ENCODE measurements at places on chromosomes 1 and 21.

DNA sequence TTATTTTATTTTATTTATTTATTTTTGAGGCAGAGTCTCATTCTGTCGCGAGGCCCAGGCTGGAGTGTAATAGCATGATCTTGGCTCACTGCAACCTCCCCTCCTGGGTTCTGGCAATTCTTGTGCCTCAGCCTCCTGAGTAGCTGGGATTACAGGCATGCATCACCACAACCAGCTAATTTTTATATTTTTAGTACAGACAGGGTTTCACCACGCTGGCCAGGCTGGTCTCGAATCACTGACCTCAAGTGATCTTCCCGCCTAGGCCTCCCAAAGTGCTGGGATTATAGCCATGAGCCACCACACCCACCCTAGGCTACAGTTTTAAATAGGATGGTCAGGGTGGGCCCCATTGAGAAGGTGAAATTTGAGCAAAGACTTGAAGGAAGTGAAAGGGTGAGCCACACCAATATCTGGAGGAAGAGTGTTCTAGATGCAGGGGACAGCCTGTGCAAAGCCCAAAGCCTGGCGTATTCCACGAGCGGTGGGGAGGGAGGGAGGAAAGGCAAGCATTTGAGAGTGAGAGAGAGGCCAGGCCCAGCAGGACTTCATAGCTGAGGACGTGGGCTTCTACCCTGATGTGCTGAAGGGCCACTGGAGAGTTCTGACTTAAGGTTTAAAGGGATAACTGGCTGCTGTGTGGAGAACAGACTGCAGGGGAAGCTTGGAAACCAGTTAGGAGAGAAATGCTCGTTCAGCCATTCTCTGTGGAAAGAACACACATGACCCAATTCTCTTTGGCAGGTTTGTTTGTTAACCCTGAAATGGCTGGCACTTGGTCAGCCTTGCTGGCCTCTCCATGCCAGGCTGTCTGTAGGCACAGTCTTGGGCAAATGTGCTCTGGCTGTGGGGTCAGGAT lies 62.6 kb upstream of the FAM20B start:
- DNase-seq: no peak

- no peak for DNase-seq
These were observed 25.2 kb upstream of the PADI4 start for GRCh38 chr1:17282836-17283235.

DNA sequence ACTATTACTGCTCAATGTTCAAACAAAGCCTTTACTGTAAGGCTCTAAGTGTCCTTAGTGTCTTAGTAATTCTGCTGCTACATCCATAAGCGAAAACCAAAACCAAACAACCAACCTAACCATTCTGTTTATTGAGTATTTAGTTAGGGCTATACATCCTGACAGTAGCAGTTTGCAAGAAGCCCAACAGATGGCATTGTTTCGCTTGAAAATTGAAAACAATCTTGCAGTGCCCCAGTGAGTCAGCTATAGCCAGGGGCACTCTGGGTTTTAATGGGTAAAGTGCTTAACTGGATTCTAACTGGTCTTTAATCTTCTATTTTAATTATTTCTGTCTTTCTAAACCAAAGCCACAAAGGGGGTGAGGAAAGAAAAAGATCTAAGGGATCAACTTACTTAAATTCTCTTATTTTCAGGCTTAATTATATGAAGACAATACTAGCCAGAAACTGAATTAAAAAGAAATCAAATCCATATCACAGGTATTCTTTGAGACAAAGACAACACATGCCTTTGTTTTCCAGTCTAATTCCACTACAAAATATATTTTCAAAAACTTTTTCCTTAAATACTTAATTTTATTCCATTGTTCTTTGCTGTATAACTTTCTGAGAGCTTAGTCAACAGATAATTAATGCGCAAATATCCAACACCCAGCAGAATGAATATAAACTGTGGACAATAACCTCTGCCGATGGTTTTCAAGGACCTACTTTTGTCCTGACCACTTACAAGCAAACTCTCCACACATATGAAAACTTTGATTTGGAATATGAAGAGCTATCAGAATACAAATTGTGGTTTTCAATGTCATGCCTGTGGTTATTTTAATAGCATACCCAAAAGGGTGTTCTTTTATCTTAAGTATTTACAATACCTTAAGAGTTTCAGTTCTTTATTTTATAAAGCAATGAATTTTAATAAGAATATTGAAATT lies 15.2 kb downstream of the POGZ start:
- peak; percentile 47 for DNase-seq

- no peak for DNase-seq
These were observed 1.0 kb downstream of the DNAJB4 start for GRCh38 chr1:78005755-78006154.

DNA sequence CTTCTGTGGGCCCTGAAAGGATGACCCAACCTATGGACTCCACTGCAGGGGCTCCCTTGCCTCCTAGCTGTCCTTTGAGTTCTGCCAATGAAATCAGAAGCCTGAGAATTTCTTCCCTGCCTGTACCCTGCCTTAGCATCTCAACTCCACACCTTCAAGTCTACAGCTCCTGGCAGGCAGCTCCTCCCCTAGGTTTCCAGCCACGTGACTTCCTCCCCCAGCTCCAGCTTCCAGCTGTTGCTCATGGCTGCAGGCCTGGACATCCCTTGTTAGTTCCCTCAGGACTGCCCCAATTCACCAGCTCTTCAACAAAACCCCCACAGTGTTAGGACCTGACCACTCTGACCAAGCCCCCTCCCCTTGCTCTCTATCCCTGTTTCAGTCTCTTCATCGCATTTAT lies 2.4 kb downstream of the RCAN1 start:
- no peak for DNase-seq

- DNase-seq: no peak
These were observed 120.5 kb downstream of the TMEM53 start for GRCh38 chr1:44553771-44554170.
